ENCODE measurements at places on chromosomes 2 and 18.

- no peak for DNase-seq
These were observed 4.4 kb downstream of the MAL start for GRCh38 chr2:95029898-95030341.

DNA sequence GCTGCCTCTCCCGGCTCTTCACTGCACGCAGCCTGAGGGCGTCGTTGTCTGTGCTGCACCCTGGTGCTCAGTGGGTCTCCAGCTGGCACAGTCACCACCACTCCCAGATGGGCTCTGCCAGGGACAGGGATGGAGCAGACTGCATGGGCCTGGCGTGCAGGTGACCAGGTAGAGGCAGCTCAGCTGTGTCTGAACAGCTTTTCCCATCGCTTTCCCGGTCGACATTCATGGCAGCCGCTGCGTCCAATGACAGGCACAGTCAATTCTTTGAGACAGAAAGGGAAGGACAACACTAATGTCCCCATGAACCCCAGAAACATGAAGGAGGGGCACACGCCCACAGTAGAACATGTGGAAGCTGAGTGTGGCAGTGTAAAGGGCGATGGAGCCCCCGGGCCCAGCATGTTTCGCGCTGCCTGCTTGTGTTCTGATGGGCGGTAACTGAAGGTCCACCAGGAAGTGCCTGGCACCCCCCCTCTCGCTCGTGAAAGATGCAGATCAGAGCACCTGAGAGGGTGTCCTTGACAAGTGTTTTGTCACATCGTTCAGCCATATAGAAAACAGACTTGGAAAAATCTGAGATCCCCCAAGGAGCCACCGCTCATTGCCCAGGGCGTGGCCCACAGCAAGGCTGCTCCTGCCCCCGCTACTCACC lies 122.4 kb downstream of the NFATC1 start:
- no peak for DNase-seq

DNA sequence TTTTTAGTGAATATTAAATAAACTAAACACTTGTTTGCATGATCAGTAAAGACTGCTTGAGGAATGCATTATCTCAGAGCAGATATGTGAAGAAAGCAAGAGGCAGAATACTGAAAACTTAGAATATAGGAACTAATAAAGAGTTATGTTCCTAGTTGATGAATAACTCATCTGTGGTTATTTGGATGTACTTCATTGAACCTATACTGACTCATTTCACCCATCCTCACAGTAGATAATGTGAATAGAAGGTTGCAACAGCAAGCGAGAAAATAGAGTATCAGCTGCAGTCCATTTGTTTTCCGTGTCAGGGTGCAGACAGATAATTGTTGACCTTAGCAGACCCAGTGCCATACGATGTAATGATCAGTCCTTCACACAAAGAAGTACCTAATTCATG lies 945.7 kb upstream of the LRRTM1 start:
- DNase-seq: no peak

DNA sequence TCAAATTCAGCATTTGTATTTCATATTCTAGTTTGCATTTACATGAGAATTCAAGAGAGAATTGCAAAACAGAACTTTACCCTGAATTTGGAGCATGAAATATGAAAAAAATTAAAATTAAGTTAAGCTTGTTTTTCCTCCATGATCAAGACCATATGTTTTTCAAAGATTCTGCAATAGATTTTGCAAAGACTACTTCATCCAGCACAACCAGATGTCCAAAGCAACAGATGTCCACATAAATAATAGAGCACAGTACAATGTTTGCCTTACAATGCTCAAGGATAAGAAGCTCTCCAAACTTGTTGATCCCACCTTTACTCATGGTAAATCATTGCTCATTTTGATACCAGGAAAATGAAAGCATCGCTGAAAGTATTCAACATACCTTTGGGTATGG lies 25.6 kb downstream of the FAP start:
- no peak for DNase-seq

GRCh38 chr18:74154716-74155115 lies 6.4 kb downstream of the TIMM21 start:
- DNase-seq: no peak

DNA sequence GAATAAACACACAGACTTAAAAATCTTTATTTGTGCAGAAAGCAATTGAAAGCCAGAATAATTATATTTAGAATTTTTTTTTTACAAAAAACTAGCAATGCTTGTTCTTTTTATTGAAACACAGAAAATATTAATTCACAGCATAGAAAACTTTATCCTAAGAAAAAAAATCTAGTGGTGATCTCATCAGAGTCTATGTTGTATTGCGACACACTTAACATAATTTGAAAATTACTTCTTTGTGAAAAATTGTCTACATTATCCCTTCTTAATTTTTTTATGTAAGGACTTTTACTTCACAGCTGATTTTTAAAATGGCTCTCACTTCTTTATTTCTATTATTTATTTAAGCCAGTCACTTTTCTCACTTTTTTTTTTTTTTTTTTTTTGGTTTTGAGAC lies 103.4 kb downstream of the LDLRAD4 start:
- DNase-seq: no peak

GRCh38 chr2:30236591-30237238 lies 5.4 kb downstream of the LBH start:
- DNase-seq: no peak

- DNase-seq: peak; percentile 39
These were observed 625 bp downstream of the ARPC2 start for GRCh38 chr2:218217360-218218267.

DNA sequence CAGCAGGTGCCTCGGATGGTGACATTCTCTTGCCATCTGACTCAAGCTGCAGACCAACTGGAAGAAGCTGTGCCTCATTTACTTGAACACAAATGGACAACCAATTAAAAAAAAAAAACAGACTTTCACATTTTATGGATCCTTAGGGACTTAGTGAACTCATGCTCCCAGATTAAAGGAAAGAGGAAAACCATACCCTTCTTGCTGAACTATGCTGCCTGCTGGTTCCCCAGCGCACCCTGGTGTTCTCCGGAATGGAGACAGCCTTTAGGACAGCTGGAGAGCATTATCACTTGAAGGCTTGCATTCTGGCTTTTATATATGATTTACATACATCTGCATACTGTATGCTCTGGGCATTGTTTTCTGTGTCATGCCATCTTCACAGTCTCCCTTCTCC lies 370.7 kb downstream of the SLC4A3 start:
- DNase-seq: no peak

DNA sequence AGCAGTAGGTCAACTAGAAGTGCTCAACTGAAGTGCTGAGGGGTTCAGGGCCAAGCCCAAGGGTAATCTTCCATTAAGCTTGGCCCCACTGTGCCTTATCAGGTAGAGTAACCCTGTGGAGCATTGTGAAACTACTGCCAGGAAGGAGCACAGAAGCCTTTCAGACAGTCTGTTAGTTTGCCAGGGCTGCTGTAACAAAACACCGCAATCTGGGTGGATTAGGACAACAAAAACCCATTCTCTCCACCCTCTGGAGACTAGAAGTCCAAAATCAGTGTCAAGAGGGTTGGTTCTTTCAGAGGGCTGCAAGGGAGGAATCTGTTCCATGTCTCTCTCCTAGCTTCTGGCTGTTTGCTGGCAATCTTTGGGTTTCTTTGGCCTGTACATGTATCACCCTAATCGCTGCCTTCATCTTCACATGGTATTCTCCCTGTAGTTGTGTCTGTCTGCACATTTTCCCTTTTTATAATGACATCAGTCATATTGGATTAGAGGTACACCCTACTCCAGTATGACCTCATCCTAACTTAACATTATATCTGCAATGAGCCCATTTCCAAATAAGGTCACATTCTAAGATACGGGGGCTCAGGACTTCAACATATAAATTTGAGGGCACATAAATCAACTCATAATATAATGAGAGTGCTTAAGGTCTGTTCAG lies 21.2 kb downstream of the VIT start:
- DNase-seq: no peak

DNA sequence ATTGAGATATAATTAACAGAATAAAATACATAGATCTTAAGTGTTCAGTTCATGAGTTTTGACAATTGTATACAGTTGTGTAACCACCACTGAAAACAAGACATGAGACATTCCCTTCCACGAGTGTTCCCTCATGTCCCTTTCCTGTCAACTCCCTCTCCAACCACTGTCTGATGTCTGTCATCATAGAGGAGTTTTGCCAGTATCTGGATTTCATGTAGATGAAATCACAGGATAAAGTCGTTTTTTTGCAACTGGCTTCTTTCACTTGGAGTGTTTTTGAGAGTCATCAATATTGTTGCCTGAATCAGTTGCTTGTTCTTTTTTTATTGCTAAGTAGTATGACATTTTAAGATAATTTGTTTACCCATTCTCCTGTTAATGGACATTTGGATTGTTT lies 52.7 kb downstream of the RBMS1 start:
- DNase-seq: no peak

DNA sequence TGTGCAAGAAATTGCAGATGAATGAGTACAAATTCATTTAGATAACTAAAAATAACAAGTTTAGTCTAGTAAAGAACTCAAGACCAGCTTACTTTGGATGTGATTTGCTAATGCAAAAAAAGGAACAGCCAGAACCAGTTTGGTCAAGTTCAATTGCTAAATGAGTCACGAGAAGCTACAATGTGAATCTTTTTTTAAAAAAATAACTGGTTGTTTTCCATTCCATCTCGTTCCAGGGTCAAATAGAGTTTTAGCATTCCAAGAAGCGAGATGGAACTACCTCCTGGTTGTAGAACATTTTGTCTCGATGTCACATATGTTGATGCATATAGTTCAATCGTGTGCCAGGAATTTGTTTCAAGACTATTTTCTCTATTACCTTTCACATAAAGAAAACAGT lies 65.0 kb upstream of the IKZF2 start:
- DNase-seq: no peak

DNA sequence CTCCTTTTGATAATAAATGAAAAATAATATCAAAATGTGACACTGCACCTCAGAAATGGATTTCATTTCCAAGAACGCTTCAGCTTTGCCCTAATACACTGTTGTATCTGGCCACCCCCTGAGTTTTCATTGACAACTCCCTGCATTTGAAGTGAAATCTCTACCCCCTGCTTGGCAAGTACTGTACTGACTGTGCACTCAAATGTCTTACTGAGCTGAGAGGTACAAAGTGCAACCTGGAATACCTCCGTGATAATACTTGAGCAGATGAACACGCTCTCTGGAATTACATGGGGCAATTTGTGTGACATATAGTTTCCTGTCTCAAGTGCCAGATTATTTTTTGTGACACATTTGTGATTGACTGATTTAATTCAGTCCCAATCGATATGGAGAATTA lies 231.1 kb downstream of the LRP1B start:
- DNase-seq: no peak

- no peak for DNase-seq
These were observed 197.4 kb downstream of the VAPA start for GRCh38 chr18:10111191-10111590.

DNA sequence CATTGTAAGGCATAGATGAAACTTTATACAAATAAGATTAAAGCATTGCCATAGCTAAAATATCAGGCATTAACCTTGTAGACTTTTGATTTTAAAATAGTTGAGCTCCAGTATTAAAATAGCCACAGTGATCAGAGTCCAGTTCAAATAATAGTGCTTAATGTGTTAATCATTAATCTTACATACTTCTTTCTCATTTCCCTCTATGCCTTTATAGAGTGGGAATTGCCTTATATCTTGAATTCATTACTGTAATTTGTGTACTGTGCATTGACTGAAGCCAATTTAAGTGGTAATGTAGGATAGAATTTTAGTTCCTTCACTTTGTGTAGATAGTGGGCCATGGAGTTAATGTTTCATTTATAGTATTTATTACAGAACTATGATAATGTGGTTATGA lies 549.2 kb upstream of the VWC2L start:
- no peak for DNase-seq

GRCh38 chr2:120736624-120737339 lies 1.1 kb downstream of the GLI2 start:
- DNase-seq: peak; percentile 86

DNA sequence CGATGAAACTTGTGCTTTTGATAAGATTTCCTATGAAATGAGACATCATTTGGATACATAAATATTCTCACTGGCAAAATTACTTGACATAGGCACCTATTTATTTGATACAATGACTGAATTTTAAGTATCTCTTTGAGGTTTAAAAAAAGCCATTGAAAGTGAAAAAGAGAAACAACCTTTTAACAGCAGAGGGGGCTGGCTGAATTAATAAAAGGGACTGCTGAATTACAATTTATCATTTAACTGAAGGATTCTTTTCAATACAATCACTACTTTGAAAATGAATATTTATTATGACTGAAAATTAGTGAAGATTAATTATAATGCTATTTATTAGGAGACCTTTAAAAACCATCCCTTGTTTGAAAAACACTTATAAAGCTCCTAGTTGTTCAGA lies 335.3 kb downstream of the DLGAP1 start:
- DNase-seq: no peak

GRCh38 chr2:148402786-148403185 lies 241.8 kb upstream of the EPC2 start:
- no peak for DNase-seq

GRCh38 chr18:6782861-6783260 lies 53.3 kb downstream of the ARHGAP28 start:
- DNase-seq: no peak

GRCh38 chr2:5803547-5803946 lies 111.4 kb downstream of the SOX11 start:
- DNase-seq: no peak

DNA sequence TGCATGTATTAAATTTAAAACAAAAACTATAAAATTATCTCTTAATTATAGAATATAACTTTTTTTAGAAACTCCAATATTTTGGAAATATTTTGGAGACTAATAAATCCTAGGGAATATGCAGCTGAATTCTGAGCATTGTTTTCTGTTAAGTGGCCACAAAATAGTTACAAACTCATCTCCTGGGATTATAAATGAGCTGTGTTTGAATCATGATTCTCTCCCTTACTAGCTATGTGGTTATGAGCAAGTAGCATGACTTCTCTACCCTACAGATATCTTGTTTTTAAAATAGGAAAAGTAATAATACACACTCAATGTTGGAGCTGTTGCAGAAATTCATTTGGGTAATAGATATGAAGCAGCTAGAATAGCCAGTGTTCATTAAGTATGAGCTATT lies 137.9 kb upstream of the ITGA4 start:
- no peak for DNase-seq

DNA sequence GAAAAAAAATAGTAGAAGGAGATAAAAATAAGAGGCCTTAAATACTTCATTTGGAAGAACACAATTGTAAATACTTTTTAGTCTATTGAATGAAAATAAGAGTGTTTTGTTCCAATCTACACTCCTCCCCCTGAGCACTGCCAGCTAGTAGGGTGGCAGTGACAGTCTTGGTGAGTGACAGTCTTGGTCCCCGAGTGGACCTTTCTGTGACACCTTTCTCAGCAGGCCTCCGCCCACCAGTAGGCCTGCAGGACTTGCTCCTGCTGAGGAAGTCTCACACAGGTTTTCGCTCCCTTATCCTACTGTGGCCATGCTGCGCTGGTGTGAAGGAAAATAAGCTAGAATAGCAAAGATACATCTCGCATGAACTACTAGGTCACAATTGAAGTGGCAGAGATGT lies 666.8 kb downstream of the NR4A2 start:
- DNase-seq: no peak

GRCh38 chr2:26245810-26246209 lies 1.1 kb downstream of the HADHB start:
- no peak for DNase-seq

- DNase-seq: no peak
These were observed 5.0 kb upstream of the SCLY start for GRCh38 chr2:238055841-238056240.

- DNase-seq: no peak
These were observed 220.7 kb downstream of the PHLPP1 start for GRCh38 chr18:62935994-62936393.

- no peak for DNase-seq
These were observed 751.2 kb upstream of the NRXN1 start for GRCh38 chr2:51782921-51783765.
